Ureter (tissue), 1 donor: ENCODE measurements at places on chromosomes 2 and 18. TPM values are rescaled to one million over a fixed set of nuclear protein-coding genes. Genes with fewer than 3 reads are reported as not detected.

The TUBA3E gene
- total RNA-seq = not detected

- DNase-seq = no peak
These were observed at the start of gene LRP1B for GRCh38 chr2:142131010-142131669. Gene LRP1B (minus strand): TSS chr2:142131016. CDS start chr2:142130729, 287 bp downstream.

- DNase-seq = no peak
These were observed 32.8 kb upstream of the ACKR3 start for GRCh38 chr2:236536727-236537398.

The MAPRE2 gene
- 17.8 TPM for total RNA-seq

DNA sequence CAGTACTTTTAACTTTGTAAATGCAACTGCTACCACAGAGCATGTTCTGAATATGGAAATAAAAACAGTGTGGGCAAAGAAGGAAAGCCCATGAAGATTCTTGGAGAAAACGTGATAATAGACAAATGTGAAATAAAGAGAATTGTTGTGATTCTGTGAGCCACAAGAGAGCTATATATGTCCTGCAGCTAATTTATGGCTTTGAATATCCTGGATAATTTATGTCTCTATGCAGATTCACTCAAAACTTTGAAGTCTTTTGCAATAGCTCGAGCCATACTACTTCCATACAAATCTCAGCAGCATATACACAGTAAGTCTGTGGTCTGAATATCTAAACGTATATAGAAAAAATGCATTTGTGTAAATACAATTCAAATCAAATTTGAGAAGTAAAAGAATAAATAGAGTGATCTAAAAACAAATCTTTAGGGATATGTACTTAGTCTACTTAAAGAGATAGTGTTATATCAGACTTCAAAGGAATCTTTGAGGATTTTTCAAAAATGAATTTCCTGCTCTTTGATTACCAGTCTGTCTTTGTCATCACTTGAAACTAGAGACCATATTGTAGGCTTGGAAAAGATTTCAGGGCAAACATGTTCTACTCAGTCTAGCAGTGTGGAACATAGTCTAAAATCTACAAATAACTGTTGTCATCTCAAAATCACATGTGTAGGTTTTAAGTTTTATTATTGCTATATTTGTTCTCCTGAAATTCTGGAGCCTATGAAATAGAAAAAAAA is 107.1 kb downstream of the CSRNP3 start:
- DNase-seq = no peak

DNA sequence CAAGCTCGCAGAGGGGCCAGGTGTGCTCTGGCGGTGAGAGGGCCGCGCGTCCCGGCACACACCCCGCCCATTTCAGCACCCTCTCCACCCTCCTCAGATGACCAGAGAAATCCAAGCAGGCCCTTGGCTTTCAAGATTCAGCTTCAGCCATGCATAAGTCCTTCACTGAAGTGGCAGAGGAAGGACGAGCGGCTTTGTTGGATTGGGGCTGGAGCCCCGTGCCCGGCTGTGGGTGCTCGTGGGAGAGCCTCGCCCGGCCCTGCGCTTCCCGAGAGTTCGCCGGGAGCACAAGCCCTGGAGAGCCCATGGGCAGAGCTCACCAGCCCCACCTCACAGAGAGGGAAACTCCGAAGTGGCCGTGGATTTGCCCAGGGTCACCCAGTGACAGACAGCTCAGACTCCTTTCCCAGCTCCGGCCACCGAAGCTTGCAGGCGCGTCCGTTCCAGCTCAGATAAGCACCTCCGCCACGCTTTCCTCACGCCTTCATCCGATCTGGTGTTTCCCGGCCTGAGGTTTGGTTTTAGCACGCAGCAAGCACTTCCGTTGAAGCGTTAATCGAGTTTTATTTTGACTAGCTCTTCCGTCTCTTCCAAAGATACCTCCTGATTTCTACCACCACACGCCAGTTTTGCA is 45.6 kb upstream of the MTCL1 start:
- no peak for DNase-seq

DNA sequence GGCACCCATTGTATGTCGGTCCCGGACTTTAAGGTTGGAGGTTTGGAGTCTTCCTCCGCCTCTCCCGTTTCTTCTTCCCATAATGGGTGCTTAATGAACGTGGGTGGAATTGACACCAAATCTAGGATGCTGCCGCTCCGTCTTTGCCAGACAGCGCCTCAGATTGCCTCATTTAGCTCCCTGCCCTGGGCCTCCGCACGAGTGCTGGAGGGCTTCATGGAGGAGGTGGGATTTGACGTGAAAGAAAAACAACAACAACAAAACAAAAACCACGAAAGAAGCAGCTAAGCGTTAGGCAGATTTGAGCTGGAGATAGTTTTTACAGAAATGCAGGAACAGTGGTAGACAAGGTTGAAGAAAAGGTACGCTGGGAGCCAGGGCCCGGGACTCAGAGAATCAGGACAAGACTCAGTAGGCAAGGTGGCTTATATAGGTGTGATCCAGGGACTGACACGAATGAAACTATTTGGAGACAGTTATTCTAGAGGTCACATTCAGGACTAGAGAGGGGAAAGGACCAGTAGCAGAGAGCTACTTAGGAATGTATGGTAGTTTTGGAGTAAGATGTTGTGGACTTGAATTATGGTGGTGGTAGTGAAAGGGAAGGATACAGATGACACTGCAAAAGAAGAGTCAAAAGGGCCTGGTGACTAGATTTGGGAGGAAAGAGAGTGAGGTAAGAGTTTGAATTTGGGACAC is 605 bp downstream of the ZNF2 start:
- DNase-seq = no peak

- no peak for DNase-seq
These were observed 942.2 kb downstream of the CNTNAP5 start for GRCh38 chr2:124967325-124967724.

DNA sequence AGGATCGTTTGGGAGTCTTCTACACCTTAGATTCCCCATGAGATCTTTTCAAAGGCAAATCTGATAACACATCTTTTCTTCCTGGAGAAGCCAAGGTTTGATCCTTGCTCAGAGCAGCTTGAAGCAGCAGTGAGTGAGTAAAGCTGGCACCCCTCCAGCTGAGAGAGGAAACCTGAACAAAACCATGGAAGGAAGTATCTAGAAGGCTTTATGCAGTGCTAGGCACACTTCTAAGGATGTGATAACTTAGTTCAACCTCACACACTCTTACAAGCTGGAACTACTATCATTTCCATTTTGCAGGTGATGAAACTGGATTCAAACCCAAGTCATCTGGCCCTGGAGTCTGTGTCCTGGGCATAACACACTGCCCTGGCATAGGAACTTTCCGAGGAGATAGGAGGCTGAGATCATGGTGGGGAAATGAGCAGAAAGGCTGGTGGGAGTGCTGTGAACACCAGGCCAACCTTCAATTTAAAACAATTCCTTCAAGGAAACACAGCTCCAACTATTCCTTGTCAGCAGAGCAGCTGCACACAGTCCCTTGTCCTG is 71.2 kb downstream of the CTAGE1 start:
- peak; percentile 72 for DNase-seq

The RTTN gene
- total RNA-seq = 15.7 TPM

The DOCK10 gene
- total RNA-seq = 9.6 TPM
